ENCODE measurements at places on chromosomes 11 and 22.
A peak's percentile ranks its signal among the peaks of the same experiment; 100 is the strongest.

GRCh38 chr11:9397746-9398680 is 13.6 kb downstream of the IPO7 start:
- no peak for DNase-seq

GRCh38 chr11:131274233-131274632 is 96.2 kb upstream of the NTM start:
- DNase-seq: no peak

DNA sequence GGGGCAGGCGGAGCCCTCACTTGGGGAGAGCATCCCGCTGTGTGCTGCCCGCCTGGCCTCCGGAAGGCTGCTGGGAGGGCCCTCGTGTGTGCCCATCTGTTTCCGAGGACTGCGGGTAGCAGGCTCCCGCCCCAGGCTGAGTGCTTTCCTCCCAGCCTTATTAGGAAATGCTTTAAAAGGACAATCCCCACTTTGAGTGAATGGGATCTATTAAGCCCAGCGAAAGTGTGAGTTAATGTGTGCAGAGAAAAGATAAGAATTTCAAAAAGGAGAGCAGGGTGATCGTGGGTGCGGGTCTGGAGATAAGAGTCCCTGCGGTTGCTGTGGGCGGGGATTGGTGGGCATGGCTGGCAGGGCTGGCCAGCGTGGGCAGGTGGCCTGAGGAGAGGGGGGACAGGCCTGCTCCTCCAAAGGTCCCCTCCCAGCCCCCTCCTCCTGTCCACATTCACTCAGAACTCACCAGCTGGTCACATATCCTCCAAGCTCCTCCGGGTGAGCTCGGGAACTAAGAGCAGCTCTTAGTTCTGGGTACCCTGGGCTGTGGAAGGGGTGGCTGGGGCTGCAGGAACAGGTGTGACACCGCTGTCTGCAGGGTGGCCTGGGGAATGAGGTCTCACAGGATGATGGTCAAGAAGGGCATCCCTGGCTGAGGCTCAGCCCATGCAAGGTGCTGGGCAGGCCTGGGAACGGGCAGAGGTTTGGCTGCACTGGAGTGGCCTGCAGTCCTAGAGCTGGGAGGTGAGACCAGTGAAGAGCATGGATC is 1260.3 kb downstream of the BRD1 start:
- DNase-seq: peak; percentile 13

DNA sequence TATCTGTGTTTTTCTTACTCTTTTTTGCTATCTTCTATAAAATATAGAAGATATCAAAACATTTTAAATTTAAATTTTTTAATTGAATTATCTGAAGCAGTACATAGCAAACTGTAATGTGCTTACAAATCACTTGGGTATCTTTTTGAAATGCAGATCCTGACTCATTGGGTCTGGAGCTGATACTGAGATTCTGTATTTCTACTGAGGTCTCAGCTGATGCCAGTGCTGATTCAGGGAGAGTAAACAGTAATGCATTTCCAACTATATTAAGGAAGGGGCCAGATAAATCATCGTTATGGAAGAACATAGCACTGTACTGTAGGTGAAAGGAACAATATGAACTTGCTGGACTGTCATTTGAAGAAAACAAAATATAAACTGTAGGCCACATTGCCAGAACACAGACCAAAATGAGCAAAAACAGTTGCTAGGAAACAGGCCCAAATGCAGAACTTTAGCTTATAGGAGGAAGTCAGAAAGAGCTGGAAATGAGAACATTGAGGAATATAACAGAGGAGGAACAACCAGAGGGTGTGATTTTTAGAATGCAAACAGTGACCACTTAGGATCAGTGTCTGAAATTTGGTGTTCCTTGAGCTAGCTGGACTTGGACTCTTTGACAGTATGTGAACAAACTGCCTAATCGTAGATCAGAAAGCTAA is 3.3 kb downstream of the ARL14EP start:
- no peak for DNase-seq

GRCh38 chr11:27277843-27278242 is 85.2 kb downstream of the CCDC34 start:
- DNase-seq: no peak

- DNase-seq: peak; percentile 48
Measured at GRCh38 chr11:9015677-9016076, 11.9 kb upstream of the NRIP3 start.

DNA sequence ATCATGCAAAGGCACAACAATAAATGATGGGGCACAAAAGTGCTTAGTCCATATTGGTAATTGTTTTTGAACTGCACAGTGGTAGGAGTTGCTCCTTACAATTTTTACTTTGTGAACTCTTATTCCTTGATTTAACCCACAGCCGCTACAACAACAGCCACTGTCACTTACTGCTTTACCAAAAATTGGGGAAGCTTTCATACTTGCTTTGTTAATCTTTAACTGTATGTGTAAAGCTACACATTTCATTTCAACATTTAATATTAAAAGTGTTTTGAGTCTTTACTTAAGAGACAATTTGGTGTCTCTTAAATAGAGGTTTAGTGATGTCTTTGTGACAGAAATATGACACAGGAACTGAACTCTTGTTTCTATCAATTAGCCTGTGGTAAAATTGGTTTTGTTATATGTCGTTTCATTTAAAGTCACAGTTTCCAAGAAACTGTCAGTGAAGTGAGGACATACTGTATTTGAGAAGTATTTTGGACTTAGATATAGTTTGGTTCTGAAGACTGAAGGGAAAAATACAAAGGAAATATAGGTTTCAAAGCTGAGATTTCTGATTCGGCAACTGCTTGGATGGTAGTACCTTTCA is 6.5 kb upstream of the IL18BP start:
- no peak for DNase-seq

DNA sequence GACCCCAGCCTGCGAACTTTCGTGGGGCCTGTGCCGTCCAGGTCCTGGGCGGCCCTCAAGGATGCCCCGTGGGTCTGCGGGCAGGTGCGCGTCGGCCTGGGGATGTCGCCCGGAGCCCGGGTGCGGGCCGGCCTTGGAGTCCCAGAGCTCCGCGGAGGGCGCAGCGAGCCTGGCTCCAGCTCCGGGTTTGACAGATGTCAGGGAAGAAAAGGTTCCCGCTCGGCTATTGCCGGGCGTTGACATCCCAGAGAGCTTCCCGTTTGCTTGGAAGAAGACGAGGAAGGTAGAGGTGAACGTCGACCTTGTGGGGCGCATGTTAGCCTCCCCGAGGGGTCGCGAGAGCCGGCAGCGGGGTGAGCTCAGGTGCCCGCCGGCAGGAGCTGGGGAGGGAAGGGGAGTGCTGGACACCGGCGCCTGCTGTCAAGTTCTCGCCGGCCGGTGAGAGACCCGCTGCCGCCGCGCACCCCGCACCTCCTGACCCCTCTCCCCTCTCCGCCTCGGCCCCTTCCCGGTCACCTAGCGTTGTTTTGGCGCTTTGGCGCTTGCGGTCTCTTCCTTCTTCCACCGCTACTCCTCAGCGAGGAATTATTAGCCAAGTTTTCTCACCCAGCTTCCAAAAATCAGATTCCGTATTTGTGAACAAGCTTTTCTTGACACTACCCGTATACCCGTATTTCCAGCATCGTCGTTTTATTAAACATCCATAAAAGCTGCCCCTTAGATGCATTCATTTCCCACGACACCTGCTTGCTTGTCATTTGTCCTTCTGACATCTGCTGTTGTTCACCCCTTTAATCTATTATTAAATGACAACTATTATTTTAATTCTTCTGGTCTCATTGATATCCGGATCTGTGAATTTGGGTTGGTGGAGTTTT is 1.3 kb downstream of the BMAL1 start:
- no peak for DNase-seq

GRCh38 chr11:59479906-59480305 is 6.8 kb downstream of the OR4D10 start:
- no peak for DNase-seq

GRCh38 chr11:12167061-12168000 is 56.9 kb downstream of the MICAL2 start:
- DNase-seq: no peak

GRCh38 chr11:25794804-25795203 is 537.1 kb upstream of the ANO3 start:
- DNase-seq: no peak

DNA sequence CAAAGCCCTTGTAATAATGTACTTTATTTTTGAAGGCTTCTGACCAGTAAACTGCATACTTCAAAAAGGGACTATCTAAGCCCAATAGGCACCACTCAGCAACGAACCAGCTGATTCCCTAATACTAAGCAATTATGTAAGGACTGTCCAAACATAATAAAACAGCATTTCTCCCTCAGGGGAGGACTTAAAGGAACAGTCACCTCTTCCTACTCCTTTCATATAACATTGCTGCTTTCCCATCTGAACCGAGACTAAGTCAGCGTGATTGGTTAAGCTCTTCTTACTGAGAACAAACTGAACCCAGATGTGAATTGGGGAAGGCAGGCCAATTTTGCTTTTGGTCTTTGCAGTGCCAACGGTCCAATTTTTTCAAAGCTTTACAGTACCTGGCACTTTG is 420.0 kb downstream of the METTL15 start:
- no peak for DNase-seq

DNA sequence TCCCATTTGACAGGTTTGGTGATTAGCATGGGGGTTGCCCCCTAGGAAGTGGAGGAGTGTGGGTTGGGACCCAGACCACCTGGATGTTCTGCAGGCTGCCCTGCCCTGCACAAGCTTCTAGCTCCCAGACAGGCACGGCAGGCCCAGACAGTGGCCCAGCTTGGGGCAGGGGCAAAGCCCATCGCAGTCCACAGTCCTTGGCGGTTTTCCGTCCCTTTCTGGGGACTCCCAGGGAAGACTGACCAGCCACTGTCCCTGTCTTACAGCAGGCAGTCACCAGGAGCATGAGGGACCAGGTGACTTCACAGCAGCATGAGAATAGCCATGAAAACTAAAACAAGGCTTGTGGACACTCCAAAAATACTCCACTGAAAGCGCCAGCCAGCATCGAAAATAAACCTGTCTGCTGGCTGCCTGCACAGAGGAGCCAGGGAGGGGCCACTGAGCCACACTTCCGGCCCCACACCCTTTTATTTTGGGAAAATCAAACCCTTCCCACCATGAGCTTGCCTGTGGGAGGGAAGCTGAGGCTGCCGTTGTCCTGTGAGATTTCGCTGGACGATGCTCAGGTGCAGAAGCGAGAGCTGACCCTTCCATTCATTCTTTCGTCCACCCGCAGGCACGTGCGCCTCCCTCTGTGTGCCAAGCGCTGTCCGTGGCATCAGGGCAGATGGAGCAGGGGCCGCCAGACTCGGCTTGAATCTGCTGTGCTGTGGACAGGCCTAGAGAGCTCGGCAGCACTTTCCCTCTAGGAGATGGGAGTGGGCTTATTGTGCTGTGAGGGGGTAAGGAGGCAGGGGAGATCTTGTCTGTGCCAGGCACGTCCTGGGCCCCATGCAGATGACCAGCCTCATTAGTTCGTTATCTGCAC is 28.0 kb downstream of the FADD start:
- DNase-seq: no peak

DNA sequence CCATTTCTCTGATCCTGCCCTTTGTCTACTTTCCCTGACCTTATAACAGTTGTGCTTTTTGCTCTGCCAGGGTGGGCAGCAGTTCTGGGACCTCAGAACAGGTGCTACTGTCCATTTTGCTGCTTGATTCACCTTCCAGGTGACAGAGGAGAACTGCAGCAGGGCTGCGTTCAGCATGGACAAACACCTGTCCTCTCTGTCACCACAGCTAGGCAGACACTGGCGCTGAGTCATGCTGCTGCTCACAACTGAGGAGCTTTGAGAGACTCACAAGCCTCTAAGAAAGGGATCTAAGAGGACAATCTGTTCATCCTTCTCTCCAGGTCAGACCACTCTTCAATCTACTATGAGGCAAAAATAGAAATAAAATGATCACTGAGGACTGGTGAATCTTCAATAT is 1144.5 kb upstream of the CCDC90B start:
- no peak for DNase-seq

DNA sequence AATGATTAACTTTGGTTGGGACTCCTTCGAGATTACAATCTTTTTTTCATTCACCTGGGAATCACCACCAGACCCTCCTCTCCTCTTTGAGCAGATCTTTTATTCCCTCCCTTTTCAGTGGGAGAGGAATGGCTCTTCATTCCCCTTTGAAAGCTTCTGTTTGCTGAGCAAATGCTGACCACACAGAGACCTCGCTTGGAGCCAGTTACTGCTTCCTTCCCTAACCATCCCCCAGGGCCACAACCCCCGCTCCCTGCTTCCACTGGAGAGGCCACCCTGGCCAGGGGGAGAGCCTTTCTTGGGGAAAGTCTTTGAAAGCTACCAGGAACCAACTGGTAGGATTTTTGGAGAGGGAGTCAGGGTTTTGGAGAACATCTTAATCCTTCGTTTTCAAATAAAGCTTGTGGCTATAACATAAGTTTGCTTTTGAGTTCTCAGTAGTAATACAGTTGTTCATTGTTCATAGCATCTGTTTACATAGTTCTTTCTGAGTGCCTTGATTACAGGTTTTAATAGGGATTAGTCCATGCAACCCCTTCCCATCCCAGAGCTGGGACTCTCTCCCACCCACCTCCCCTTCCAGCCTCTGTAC is 138.4 kb downstream of the DBX1 start:
- no peak for DNase-seq

- DNase-seq: no peak
Measured at GRCh38 chr11:46527591-46528130, 66.2 kb downstream of the AMBRA1 start.

- no peak for DNase-seq
Measured at GRCh38 chr11:118933486-118933885, 7.8 kb upstream of the BCL9L start.

DNA sequence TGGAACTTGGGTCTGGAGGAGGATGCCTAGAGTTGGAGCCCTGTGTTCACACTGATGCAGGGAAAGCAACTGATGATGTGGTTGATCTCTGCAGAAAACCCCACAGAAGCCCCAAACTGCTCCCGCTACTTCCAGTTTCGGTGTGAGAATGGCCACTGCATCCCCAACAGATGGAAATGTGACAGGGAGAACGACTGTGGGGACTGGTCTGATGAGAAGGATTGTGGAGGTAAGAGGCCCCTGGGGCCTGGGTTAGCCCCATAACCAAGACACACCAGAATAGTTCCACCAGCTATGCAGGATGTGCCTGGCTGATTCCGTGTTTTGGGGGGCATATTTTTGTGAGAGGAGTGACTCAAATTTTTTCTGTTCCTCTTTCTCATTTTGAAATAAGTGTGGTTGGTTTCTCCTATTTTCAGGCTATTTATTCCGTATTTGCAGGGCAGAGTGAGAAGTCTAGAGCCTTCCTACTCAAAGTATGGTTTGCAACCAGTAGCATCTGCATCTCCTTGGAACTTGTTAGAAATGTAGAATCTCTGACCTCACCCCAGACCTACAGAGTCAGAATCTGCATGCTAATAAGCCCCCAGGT is 137.3 kb upstream of the SORL1-AS1 start:
- DNase-seq: no peak

- no peak for DNase-seq
Measured at GRCh38 chr11:115430345-115430744, 73.9 kb downstream of the CADM1 start.

DNA sequence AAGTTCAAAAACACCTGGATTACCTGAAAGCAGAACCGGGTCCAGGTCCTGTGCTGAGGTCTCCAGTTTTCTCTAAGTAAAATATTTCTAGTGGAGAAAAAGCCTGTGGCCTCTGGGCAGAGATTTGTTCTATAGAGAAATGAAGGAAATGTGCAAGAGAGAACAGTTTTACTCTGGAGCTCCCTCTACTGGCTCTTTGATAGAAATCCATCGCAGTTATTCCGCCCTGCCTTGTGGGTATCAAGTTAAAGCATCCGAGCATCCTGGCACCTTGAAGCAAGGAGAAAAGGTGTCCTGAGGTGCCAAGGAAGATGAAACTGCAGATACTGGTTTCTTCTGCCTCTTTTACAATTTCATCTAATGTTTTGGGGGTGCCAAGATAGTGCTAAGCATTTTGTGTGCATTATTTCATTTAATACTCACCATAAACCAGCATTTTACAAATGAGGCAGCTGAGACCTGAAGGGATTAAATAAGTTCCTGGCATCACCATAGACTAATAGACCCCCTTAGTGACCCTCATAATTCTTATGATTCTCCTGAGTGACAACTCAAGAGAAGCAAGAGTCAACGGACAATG is 113.1 kb upstream of the HSD17B12 start:
- no peak for DNase-seq
